ENCODE measurements at places on chromosomes 12 and 14.
A peak's percentile ranks its signal among the peaks of the same experiment; 100 is the strongest.

GRCh38 chr14:101234999-101235334 is 326.3 kb upstream of the DIO3 start:
- no peak for DNase-seq

- no peak for DNase-seq
These were observed 57.7 kb downstream of the ATP2A2 start for GRCh38 chr12:110338754-110339153.

- no peak for DNase-seq
These were observed 708.6 kb downstream of the DIO2 start for GRCh38 chr14:79502751-79503148.

DNA sequence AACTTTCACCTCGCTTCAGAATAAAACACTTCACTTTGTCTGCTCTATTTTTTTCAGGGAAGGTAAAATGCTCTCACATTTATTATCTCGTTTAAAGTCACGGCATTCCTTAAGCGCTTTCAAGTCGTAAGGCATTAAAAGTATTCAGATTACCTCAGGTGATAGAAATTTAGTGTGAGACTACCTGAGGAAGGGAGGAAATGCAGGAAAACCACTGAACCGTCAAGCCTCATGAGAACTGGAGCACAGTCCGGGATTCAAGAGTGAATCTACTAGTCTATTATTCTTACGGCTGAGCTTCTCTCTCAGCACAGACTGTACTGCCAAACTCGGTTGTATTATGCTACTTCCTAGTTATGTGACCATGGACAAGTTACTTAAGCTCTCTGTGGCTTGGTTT is 8.3 kb upstream of the PPFIBP1 start:
- peak; percentile 97 for DNase-seq

DNA sequence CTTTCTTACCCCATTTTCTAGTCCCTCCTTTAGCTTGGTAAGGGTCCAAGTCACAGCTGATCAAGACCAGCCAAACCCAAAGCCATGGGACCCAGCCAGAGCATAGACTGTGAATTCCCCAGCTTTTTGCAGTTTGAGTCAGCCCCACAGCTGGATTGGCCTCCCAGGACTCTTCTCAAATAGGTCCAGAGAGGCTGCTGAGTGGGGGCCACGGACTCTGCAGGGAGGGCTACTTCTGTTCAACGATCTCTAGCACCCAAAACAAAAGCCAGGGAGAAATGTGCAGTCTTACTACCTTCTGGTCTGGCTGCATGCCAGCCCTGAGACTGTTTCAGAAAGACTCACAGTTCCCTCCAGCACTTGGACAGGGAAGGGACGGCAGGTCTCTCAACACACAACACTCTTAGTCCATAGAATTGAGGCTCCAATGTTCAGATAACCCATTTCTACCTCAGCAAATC is 1.6 kb downstream of the VDR start:
- no peak for DNase-seq

- no peak for DNase-seq
These were observed 24.1 kb downstream of the SLC4A8 start for GRCh38 chr12:51448618-51449256.

- DNase-seq = no peak
These were observed 17.0 kb downstream of the SLC8A3 start for GRCh38 chr14:70171726-70172125.

GRCh38 chr14:106208794-106209193 is 682.4 kb downstream of the TMEM121 start:
- no peak for DNase-seq

DNA sequence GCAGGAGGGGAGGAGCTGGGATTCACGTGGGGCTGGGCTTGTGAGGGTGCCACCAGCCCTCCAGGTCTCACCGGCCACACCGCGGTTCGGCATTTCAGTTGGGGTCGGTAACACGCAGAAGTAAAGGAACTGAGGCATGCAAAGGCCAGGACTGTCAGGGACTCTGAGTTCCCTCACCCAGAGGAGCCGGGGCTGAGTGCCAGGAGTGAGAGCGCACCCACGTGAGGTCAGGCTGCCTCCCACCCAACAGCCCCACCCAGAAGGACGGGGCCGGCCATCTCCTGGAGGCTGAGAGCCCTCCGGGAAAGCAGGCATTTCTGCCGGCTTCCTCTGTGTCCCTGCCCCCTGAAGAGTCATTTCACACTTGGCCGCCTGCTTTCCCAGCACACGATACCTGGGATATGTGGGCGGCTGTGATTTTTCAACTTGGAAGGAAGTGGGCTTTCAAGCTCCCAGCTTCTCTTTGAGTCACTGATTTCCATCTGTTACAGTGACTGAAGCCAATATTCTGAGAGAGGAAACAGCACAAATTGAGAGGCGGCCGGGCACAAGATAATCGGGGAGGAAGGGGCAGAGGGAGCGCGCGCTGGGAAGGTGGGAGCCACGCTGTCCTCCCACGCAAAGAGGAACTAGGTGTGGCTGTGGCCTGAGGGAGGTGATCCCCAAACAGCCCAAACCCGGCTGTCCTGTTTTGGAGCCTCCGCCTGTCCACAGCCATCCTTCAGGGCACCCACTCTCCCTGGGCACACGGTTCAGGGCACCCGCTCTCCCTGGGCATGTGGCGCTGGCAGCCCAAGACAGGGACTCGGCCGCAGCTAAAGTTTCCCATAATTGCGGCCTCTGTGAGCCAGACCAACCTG is 19.0 kb downstream of the GALNT9 start:
- DNase-seq = no peak

DNA sequence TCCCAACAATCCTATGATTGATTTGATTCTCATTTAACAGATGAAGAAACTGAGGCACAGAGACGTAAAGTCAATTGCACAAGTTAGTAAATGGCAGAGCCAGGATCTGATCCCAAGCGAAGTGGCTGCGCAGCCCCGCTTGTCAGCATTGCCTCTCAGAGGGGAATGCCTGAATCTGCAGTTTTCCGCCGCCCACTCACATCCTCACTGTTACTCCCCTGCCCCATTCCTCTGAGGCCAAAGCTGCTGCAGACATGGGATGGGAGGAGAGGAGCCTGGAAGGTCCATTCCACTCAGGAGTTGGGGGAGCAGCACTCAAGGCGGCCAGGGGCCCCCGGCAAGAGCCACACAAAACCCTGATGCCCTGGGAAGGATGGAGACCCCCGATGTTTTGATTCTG is 1.0 kb downstream of the NRIP2 start:
- DNase-seq = no peak

GRCh38 chr12:74538491-74539258 is 1.0 kb downstream of the ATXN7L3B start:
- DNase-seq = no peak

DNA sequence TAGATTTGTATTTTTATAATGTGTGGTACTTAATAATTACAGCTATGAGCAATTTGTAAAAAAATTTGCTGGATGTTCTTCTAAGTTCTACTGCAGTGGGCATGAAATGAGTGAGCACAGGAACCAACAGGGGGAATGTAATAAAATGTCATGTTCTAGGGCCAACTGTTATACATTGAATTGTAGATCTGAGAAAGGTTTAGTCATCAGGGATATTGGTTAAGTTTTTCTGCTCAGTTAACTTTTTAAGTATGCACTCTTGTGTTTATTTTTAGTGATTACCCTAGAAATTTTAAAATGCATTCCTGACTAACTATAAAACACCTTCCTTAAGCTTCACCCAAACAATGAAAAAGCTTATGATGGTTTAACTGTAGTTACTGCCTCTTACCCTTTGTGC is 101.8 kb downstream of the CAND1 start:
- DNase-seq = peak; percentile 73

GRCh38 chr14:105072381-105072861 is 7.2 kb upstream of the GPR132 start:
- DNase-seq = no peak

GRCh38 chr14:73245480-73246325 is 8.4 kb downstream of the PAPLN start:
- DNase-seq = no peak

DNA sequence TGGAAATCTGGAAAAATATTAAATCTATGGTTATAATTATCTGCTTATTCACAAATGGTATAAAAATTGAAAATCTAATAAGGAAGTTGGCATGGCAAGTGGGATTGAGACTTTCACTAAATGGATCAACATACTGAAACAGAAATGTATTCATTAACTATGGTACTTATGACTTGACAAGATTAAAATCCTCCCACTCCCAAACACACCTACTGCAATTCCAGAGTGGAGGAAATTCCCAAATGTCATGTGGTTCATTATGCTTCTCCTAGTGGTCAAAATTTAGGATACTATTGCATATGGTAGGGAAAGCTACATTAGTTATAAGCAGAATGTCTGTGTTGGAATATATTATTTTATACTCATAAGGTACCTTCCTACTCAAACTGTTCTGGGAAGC is 265.3 kb upstream of the PRICKLE1 start:
- peak; percentile 29 for DNase-seq

DNA sequence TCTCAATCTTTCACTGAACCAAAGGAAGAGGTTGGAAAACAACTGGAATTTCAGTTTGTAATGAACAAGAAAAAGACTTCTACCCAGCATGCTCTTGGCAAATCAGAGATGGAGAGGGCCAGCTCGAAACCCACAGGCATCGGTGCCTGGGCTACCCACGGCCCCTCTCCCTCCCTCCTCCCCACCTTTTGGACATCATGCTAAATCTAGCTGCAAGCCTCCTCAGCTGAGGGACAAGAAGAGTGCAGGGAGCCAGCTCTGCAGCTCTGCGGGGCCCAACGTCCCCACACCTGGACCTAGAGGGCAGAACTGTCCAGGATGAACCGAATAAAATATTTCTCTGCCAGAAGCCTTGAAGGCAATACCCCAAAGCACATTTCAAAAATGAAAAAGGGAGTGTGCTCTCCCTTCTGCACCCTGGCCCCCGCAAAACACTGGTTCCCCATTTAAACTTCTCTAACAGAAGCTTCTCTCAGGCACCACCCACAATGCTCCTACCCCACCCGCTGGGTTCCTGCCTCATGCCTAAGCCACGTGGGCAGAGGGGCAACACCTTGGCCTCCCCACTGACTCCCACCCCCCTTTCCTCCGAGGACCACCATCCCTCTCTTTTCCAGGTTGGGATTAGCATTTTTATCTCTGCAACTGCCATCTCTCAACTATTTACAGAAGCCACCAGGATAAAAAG is 8.2 kb downstream of the CAMKK2 start:
- no peak for DNase-seq

GRCh38 chr12:99147130-99147529 is 500.4 kb upstream of the GARIN6 start:
- DNase-seq = no peak

GRCh38 chr12:1502379-1502720 is 92.0 kb downstream of the FBXL14 start:
- DNase-seq = no peak

- no peak for DNase-seq
These were observed 131.2 kb downstream of the PPM1H start for GRCh38 chr12:62803756-62804155.

- no peak for DNase-seq
These were observed 34.3 kb upstream of the TC2N start for GRCh38 chr14:91901449-91902226.

GRCh38 chr14:100223332-100224201 is 15.4 kb upstream of the YY1 start:
- DNase-seq = no peak

- no peak for DNase-seq
These were observed 44.8 kb downstream of the CLMN start for GRCh38 chr14:95274874-95275273.

- DNase-seq = no peak
These were observed 148.6 kb downstream of the CALM1 start for GRCh38 chr14:90545382-90545781.

DNA sequence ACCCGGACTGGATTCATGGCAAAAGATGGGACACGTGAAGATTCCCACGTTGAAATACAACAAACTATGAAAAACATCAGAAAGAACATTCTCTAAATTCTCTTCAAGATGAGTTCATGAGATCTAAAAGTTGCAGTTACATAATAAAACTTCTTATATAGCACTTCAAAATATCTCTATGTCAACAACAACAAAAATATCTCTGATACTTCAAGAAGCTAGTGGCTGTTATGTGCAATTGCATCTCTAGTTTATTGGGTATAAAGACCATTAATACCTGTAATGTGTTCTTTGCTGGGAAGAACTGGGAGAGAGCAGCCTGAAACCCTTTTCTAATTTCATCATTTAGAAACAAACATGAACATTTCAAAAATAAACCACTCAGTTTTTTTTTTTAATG is 69.2 kb upstream of the RGS6 start:
- no peak for DNase-seq

- no peak for DNase-seq
These were observed 70.5 kb downstream of the FGD6 start for GRCh38 chr12:95146769-95147168.

DNA sequence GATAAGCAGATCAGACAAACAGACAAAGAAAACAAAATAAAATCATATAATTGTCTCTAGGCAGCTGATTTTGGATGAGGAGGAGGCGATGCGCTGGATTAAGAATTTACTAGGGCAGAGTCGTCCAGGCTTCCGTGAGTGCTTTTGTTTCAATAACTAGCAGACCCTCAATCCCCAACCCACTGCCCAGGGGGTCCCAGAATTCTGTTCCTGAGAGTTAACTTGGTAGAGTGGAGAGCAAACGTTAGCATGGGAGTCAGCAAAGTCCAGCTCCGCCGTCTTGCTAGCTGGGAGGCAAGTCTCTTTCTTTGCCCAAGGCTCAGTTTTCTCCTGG is 95.5 kb upstream of the TBX5 start:
- no peak for DNase-seq

GRCh38 chr14:64705381-64706118 is 1.3 kb downstream of the PLEKHG3 start:
- no peak for DNase-seq

- no peak for DNase-seq
These were observed 57.7 kb downstream of the MVK start for GRCh38 chr12:109631302-109631701.

GRCh38 chr14:49480979-49481498 is 105.1 kb downstream of the RPS29 start:
- DNase-seq = no peak

DNA sequence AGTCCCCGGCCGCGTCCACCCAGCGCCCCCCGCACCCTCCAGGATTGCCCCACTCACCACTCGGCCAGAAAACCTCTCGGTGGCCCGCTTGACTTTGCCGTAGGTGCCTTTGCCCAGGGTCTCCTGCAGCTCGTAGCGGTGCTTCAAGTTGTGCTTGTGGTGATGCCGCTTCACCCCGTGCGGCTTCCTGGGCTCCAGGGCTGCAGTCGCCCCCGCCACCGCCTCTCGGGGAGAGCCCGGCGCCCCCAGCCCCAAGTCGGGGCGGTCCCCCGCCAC is 459 bp downstream of the NUAK1 start:
- no peak for DNase-seq

DNA sequence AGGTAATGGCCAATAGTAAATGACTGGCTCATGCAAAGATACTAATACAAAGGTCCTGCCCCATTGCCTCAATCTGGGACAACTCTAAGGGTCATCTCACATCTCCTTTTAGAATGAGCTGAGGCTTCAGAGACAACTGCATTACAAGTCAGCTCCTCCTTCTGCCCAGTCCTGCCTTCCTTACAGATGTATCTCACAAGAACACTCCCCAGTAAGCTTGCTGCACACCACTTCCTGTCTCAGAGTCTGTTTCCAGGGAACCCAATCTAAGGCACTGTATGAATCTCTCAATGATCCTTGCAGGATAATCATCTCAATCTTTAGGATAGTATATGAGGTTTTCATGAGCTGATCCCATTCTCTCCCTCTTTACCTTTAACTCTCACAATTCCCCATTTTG is 57.8 kb upstream of the ZDHHC17 start:
- no peak for DNase-seq

- no peak for DNase-seq
These were observed 567.7 kb downstream of the LRFN5 start for GRCh38 chr14:42174357-42174756.

GRCh38 chr12:120540445-120540844 is 6.3 kb downstream of the RNF10 start:
- DNase-seq = no peak

GRCh38 chr12:49962861-49963765 is 1.4 kb downstream of the AQP5 start:
- no peak for DNase-seq

Measured in epithelial cell of proximal tubule (primary cell).